ENCODE measurements at places on chromosomes 7 and 10.

DNA sequence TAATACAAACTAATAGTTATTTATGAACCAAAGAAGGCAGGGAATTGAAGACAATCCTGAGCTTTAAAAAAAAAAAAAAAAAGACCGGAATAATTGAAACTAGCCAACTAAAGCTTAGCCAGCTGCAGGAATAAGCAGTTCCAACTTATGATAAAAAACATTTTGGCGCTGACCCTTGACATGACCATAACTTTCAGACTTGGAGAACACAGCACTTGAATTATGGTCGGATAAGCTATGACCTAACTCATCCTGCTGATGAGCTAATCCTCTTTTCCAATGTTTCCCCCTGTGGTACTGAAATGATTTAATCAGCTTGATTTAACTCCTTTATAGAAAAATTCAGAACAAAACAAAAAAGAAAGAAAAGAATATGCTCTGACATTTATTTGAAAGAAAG, 181.8 kb downstream of the DGKB start:
- DNase-seq = peak; percentile 13

DNA sequence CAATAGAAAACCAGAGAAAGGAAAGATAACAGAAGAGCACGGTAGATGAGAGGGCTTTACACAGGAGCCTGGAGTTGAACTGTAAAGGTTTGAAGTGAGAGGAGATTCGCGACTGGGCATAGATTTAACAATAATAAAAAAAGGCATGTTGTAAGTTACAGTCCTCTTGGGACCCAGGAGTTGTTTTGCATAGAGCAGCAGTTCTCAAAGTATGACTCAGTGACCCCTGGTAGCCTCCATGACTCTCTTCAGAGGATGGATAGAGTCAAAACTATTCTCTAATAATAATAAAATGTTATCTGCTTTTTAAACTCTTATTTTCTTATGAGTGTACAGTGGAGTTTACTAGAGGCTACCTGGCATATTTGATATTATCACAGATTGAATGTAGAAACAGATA, 262.3 kb downstream of the SORCS3 start:
- DNase-seq = no peak

- DNase-seq = no peak
These were observed 1.1 kb upstream of the ADRA2A start for GRCh38 chr10:111075577-111076185.

DNA sequence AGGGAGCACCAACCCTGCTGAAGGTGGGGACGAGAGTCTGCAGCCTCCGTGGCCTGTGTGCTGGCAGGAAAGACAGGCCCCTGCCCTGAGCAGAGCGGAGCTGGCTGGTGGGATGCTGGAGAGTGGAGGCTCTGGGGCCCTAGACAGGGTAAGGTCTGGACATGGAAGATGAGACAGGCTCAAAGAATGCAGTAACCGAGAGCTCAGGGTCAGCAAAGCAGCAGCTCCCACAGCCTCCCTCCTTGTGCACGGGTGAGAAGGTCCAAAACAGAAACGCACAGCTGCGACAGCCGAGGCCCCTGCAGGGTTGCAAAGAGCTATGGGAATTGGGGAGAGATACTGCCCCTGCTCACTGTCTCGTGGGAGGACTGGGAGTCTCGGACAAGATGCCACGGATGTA, 80.5 kb downstream of the TNS3 start:
- DNase-seq = no peak

DNA sequence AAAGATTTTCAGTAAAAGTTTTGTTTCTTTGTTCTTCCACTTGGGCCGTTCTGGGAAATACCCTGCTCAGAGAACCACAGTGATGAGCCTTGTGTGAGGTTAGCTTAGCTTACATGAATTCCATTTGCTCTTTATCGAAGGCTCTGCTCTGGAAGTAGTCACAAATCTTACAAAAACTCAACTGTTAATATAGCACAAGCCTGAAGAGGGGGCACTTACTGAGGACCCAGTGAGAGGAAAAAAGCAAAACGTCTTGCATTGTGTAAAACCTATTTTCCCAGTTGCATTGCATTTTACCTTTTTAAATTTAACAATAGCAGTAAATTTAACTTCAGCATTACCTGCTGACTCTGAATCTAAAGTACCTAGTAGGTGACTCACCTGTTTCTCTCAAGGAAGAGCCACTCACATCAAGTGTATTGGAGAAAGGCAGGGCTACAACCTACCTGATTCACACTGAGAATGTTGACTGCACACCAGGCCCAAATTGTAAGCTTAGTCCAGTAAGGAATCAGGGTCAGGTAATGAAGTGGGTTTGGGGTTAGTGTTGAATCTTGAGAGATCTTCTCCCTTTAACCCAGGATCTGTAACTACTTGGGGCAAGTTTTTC, 42.3 kb downstream of the PPP1R17 start:
- DNase-seq = no peak
